ENCODE measurements at places on chromosomes 12 and 14.
A peak's percentile ranks its signal among the peaks of the same experiment; 100 is the strongest.

DNA sequence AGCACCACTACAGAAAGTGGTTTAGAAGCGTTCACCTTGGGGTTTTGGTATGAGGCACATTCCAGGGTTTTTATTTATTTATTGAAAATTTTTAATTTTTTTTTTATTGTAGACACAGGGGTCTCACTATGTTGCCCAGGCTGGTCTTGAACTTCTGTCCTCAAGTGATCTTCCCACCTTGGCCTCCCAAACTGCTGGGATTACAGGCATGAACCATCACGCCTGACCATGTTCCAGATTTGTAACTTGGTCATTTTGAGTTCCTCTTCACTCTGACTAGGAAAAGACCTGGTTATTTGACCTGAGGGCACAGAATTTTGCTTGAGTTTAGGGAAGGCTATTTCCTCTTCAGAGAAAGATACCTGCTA is 3.1 kb downstream of the MLEC start:
- no peak for DNase-seq

DNA sequence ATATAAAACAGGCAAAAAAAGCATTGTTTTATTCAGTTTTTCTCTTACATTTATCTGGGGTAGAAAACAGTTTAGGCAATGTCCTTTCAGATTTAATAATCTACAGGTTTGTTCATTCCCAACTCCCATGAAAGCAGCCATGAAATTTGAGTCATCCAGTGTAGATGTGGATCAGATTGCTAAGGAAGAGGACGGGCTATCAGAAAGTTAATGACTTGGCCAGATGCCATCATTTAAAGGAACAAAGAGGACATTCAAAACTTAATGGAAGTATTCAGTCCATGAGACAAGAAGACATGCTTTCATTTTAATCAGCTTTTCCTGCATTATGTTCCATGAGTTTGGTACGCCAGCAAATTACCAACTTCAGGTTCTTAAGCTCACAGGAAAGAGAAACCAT is 31.1 kb upstream of the POC1B start:
- no peak for DNase-seq

DNA sequence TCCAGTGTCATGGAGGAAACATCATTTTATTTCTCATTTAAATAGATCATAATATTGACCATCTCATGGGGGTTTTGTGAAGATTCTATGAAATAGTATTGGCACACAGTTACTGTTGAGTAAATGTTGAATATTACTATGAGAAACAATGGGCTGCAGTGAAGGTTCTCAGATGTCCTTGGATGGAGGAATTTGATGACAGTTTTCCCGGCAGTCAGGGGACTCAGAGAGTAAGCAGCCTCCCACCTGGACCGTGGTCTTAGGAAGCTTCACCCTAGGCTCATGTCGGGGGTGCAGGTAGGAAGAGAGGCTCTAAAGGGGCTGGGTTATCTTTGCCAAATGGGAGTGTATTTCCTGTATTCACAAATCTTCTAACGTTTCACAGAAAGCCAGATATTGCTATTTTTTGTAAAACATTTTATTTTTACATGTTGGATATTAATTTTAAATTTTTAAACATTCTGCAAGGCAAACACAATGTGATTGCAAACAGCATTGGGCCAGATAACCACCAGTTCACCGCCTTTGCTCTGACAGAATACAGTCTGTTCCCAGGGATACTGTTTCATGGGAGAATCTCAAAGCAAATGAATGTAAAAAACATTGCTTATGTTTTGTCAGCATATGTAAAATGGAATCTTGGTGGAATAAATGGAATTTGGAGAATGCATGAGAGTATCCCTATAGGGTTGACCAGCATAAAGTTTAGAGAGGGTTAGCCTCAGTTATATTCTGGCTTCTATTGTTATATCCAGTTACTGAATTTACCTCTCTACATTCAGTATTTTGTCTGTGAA is 380.8 kb upstream of the TMEM132C start:
- DNase-seq = no peak

GRCh38 chr12:115626210-115626609 is 651.3 kb downstream of the MED13L start:
- DNase-seq = no peak

DNA sequence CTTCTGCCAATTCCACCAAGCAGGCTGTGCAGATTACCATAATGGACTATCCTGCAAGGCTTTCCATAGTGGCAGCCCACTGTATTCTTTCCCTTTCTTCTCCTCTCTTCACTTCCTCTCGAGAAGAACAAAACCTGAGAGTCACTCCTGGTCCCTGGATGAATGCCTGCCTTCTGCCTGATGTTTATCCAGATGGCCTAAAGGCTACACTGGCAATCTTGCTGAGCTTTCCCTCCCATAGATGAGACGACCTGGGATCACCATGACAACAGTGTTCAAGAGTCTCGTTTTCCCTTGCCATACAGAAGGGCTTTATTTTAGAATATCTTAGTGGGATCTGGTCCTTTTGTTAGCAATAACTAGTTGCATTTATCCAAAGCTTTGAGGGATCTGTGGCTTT is 142.3 kb downstream of the RTN1 start:
- peak; percentile 99 for DNase-seq

- DNase-seq = no peak
Observed at GRCh38 chr12:59977779-59978178, 381.9 kb downstream of the SLC16A7 start.

- DNase-seq = no peak
Observed at GRCh38 chr12:100545092-100545491, 28.4 kb upstream of the GAS2L3 start.

GRCh38 chr12:111435661-111436201 is 30.0 kb downstream of the SH2B3 start:
- DNase-seq = peak; percentile 31

DNA sequence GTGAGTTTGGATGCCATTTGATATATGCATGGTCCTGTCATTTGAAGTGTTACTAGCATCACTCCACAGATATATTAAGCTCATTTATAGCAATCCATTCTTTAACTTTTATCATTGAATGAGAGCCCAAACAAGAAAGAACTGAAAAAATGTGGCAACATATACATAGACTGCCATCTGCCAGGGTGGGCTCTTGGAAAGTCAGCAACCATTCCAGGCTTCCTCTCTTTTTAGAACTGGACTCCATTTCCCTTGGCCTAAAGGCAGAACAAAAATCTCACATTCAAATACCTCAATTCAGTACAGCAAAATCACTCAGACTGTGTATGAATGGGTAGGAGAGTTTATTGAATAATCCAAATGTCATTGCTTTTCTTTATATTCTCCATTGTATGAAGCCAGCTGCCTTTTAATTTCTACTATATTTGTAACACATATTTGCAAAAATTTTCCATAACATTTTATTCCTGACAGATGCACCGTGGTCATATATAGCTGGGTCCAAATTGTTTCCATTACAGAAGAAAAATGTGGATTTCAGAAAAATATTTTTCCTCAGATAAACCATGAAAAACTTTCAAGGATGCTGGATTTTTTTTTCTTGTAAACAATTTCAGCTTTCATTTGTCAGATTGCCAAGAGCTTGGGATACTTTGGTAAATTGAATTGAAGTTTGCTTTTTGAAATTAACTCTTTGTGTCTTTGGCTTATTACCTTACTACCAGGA is 1252.3 kb upstream of the SEL1L start:
- DNase-seq = no peak

- DNase-seq = no peak
Observed at GRCh38 chr14:55316564-55316963, 45.3 kb downstream of the FBXO34 start.

- no peak for DNase-seq
Observed at GRCh38 chr14:92789457-92790089, 4.5 kb upstream of the GOLGA5 start.

GRCh38 chr12:77947330-77947729 is 116.6 kb downstream of the NAV3 start:
- no peak for DNase-seq

- DNase-seq = no peak
Observed at GRCh38 chr12:117143008-117143532, 43.9 kb upstream of the TESC start.

DNA sequence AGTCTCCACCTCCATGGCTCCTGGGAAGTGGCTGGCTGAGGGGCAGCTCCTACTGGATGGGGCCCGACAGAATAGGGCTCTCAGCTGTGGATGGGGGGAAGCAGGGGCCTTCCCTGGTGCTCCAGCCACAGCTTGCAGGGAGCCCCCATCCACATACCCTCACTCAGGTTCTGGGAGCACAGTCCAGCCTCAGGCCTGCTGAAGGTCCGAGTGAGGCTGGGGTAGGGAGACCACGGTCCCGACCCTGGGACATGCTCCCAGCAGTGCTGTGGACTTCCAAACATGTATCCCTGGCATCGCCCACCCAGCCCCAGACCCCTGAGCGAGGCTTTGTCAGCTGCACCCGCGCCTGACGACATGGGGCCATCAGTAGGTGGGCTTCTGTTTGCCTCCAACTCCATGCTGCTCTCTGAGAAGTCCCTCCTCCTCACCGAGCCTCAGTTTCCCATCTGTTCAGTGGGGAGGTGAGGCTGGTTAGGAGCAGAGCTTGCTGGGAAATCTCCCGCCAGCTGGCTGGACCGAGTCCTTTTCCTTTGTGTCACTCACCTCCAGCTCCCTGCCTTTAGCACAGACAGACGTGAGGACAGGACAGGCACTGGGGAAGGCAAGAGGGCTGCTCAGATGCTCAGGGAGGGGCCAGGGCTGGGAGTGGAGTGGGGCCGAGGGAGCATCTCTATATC is 9.1 kb upstream of the ATG101 start:
- no peak for DNase-seq

DNA sequence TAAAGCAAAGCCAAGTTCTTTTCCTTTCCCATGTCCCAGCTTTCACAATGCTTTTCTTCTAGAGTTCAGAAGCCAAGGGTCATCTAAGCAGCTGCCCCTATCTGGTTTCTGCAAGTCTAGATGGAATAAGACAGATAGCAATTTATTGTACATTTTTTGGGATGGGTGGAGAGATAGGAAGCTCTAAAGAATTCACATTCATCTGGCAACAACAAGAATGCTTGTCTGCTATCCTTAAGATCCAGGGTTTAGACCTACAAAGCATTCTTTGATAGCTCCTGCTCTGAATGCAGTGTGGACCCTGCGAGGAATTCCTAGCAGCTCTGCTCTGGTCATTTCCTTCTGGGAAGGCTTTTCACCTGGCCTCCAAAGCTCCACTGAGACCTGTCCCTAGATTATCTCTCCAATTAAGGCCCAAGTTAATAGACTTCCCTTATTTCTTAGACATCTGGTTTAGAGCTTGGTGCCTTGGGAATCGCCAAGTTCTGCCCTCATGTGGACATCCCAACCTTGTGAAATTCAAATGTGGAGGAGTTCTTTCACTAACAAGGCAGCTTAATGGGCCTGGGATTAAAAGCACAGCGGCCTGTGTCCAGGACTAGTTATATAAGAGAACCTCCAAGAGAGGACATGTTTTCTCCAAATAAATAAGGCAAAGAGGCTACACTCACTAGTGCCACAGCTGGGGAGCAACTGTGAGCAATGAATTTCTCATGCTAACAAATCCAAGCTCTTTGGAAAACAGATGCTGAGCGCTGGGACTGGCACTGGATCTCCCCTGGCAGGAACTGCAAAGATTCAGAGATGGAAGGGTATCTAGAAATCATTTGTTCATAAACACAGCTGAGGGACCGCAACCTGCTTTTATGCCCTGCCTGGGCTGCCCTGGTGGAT is 384.5 kb upstream of the DDHD1 start:
- DNase-seq = no peak

GRCh38 chr14:32508281-32508680 is 179.2 kb downstream of the AKAP6 start:
- no peak for DNase-seq

DNA sequence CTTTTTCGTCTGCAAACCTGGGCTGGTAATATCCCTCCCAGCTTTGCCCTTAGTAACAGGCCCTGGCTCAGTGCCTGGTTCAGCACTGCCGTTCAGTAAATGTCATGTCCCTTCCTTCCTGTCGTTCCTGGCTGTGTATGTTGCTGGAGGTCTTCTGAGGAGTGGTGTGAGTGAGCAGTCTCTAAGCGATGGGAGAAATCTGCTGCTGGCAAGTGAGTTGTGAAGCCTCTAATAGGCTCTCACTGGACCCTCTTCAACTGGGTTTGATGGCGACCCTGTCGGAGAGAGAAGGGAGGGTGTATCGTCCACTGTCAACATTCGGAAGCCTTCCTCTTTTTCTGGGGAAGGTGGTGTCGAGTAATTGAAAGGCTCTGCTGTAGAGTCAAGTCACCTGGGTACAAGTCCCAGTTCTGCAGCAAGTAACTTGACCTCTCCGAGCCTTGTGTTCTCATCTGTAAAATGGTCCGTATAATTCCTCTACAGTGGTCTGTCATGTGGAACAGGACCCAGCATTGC is 62.8 kb downstream of the HRK start:
- no peak for DNase-seq

GRCh38 chr14:55373784-55374705 is 37.6 kb downstream of the ATG14 start:
- DNase-seq = no peak

- peak; percentile 40 for DNase-seq
Observed at GRCh38 chr12:75831402-75831801, 200.2 kb downstream of the PHLDA1 start.

DNA sequence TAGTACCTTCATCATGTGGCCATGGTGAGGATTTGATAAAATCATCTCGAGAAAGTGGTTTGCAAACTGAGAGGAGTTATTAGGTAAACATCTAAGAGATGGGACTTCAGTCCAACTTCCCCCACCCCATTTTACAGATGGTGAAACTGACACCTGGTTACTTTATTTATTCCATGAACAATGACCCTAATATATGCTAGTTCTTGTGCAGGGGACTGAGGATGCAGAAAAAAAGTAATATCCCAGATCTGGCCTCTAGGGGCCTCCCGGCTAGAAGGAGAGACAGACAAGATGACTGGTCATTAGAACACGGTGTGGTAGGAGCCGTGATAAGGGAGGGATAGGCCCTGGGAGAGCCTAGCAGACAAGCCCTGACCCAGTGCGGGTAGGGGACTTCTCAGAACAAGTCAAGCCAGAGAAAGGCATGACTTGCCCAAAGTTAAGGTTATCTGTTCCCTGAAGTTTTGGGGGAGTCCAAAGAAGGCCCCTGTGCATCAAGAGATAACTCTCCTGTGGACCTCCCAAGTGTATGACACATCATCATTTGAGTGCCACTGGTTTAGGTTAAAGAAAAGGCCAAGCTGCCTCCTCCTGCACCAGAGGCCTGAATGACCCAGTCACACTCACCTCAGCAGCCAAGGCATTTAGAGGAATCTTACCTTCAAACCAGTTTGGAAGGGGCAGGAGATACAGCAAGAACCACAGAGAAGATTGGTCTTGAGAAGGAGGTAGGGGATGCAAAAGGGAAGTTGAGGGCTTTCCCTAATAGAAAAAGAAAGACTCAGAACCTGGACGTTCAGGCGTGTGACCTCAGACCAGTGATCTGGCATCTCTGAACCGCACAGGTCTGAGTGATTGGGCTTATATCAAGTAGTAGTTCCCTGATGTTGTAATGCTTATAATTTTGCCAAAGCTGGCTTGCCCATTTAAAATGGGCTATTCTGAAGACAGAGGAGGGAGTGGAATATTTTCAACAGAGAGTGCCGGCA is 1.6 kb downstream of the CMKLR1 start:
- DNase-seq = peak; percentile 46

GRCh38 chr12:8989413-8989812 is at the start of gene KLRG1:
Gene KLRG1, plus strand, starts transcription at chr12:8989546. Its CDS starts 90 bp downstream, at chr12:8989636.
- DNase-seq = no peak

Measured in NCI-H524 (cell line).